ENCODE measurements at places on chromosomes 1 and 21. TPM values are rescaled to one million over a fixed set of nuclear protein-coding genes. Genes with fewer than 3 reads are reported as not detected.

- DNase-seq, result peak; percentile 45
Observed at GRCh38 chr21:16579538-16579937, 849.8 kb downstream of the USP25 start.

The FOXO6 gene
- total RNA-seq, result 10.0 TPM

The UAP1 gene
- total RNA-seq, result 34.2 TPM

The FAM131C gene
- total RNA-seq, result 4.7 TPM

The GNG5 gene
- 93.2 TPM for total RNA-seq
